ENCODE measurements at places on chromosomes 7 and 10.

DNA sequence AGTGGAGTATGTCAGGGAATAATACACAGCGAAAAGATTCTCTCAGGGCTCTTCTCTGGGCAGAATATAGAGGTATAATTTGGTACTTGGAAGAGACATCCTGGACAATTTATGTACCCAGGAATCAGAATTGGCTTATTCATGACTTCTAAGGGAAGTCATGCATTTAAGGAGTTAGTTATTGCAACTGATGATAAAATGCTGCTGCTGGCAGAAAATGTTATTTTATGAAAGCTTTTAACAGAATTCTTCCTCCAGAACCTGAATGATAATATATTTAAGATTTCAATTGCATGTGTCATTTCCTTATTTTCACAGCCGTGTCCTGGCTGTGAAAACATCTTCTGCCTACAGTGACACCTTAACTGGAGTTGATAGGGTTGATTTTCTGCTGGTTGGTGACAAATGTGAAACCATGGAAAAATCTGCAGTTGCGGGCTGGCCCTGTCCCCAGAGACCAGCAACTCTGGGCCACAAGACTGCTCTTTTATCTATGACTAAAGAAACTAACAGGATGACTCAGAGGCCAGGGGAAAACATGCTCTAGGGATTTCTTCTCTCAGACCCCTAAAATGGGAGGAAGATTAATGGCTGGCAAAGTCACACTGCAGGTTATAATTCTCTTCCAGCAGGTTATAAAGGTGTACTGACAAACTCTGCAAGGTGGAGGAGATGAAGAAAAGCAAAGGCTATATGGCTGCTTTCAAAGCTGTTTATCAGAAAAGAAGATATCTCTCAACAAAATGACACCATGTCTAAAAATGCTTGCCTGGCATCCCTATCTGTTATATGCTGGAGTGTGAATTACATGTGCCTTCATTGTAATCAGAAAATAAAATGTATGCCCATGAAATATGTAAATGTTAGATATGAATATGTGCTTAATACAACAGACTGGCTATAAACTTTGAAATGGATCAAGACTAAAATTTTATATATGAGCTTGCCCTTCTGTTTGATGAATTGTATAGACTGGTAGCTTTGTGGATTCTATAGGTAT, 12.1 kb upstream of the TRUB1 start:
- DNase-seq, result no peak

DNA sequence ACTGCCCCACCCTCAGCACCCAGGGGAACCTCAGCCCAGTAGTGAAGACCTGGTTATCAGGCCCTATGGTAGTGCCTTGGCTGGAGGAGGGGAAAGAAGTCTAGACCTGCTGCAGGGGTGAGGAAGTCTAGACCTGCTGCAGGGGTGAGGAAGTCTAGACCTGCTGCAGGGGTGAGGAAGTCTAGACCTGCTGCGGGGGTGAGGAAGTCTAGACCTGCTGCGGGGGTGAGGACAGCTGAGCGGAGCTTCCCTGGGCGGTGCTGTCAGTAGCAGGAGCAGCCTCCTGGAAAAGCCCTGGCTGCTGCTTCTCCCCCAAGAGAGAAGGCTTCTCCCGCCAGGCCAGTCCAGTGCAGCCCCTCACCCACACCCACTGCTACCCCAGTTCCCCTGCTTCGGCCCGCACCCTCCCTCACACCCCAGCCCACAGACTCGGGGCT, 6.3 kb downstream of the NOS3 start:
- DNase-seq, result no peak

- no peak for DNase-seq
These were observed 55.5 kb downstream of the PLXNA4 start for GRCh38 chr7:132520591-132521280.

GRCh38 chr10:51242393-51242792, 168.1 kb downstream of the PRKG1 start:
- no peak for DNase-seq

GRCh38 chr10:46092524-46093081, 46.5 kb upstream of the MSMB start:
- DNase-seq, result no peak

Data from caudate nucleus (tissue), 63 donors.